ENCODE measurements at places on chromosomes 11 and 22.

- no peak for DNase-seq
Measured at GRCh38 chr11:79157738-79158137, 283.1 kb downstream of the TENM4 start.

GRCh38 chr22:36613958-36614357 lies 85.0 kb upstream of the EIF3D start:
- no peak for DNase-seq

- no peak for DNase-seq
Measured at GRCh38 chr11:88345408-88345807, 7.9 kb upstream of the CTSC start.

- no peak for DNase-seq
Measured at GRCh38 chr11:62985041-62985750, 429 bp upstream of the SLC22A6 start.

DNA sequence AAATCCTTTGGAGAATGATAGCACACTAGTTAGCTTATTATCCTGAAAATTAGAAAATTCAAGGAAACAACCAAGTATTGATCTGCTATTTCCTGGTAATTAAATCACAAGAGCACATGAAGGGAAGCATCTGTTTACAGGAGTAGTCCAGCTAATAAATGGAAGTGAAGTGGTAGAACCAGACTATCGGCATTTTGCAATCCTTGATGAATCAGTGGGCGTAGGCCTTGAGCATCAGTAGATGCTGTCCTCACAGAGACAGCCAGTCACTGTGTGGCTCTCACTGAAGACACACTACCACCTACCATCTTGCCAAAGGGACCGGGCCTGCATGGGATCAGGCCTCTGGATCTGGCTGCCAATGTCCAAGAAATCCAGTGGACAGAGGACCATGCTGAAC lies 69.8 kb downstream of the FBLN1 start:
- DNase-seq = no peak

DNA sequence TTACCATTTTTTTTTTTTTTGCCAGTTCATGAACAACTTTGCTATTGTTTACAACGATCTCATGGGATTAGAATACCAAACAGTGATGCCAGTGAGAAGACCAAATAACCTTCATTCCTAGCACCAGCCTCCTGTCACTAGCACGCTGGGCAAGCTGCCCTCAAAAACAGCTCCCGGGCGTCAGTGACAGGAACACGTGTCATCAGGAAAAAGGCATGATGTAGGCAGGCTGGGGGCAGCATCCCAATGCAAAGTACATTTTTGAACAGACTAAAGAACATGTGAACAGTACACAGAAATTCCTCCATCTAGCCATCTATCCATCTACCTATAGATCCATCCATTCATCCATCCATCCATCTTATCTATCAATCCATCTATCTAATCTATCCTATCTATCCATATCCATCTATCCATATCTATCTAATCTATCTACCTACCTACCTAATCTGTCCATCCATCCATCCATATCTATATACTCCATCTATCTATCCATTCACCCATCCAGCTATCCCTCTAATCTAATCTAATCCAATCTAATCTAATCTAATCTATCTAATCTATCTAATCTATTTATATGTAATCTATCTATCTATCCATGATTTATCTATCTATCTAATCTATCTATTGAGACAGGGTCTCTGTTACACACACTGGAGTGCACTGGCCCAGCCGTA lies 378.5 kb downstream of the SHANK2 start:
- no peak for DNase-seq
